ENCODE measurements at places on chromosomes 4 and X.

DNA sequence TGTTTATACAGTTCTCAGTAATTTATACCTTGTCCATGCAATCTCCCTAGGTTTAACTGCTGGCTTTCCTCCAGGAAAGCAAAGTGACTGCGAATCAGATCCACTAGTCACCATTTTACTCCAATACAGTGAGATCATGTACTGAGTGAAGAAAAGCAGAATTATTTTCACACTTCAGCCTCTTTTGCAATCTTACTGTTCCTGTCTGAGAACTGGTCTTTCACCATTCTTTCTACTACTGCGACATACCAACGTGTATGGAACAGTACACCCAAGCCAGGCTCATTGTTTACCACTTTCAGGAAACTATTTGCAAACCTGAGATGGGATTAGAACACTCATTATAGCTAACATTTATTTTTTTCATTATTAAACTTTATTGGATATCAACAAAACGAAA is 8.0 kb upstream of the MSL3 start:
- DNase-seq: peak; percentile 19

DNA sequence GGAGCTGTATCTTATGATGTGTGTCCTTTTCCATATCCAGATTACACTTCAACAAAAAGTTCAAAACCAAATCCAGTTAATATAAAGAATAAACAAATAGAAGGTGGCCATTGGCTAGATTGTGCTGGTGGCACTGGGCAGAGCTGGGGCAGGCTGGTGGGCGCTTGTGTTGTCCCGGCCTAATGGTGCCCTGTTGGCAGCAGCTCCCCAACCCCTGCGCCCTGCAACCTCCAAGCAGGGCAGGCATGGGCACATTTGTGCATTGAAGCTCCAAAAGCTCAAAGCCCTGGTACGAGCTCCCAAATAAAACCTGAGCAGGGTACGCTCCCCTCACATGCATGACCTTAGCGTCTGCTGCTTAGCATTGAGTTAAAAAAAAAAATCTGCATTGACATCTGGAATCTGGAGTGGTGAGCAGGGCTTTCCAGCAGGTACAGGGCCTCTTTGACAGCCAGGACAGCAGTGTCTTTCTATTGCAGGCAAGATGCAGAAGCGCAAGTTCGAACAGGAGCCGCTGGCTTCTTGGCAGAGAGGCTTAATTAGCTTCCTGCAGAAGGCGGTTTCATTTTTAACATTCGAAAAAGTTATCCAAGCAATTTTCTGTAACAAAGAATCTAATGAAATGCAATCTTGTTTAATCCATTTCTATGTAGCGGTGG is 25.9 kb upstream of the NYX start:
- no peak for DNase-seq

DNA sequence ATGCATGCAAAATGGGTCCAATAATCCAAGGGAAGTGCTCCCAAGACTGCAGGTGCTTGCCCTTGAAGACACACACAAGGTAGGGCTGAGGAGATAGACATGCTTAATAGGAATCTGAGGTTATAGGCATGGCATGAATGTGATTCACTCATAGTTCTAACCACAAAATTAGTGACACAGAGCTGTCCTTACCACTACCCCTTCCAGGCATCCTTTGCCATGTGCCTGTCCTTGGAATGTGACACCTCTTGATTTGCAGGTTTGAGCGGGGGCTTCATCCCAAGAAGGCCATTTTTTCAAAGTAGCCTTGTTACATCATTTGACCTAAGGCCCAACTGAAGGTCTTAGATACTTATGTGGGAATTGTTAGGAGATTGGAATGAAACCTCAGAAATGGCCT is 112.5 kb downstream of the CCNG2 start:
- DNase-seq: peak; percentile 97

GRCh38 chrX:72247206-72247942 is 8.5 kb upstream of the ERCC6L start:
- DNase-seq: no peak

DNA sequence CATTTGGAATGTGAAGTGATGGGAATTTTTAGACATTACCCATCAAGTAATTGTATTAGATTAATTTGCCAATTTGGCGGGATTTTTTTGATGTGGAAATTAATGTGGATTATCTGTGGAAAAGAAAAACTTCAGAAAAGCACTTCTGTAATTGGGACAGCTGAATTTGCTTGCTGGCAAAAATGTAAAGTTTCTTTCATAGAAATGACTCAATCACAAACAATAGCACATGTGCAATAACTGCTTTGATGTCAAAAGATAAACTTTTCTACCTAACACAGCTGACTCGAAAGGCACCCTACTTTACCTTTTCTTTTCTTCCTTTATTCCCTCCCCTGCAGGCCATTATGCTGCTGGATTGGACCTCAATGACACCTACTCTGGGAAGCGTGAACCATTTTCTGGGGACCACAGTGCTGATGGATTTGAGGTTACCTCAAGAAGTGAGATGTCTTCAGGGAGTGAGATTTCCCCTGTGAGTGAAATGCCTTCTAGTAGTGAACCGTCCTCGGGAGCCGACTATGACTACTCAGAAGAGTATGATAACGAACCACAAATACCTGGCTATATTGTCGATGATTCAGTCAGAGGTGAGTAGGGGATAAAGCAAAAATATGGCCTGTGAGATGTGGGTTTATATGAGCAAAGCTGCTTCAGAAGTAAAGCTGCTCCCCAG is 1.4 kb downstream of the AREG start:
- peak; percentile 81 for DNase-seq

DNA sequence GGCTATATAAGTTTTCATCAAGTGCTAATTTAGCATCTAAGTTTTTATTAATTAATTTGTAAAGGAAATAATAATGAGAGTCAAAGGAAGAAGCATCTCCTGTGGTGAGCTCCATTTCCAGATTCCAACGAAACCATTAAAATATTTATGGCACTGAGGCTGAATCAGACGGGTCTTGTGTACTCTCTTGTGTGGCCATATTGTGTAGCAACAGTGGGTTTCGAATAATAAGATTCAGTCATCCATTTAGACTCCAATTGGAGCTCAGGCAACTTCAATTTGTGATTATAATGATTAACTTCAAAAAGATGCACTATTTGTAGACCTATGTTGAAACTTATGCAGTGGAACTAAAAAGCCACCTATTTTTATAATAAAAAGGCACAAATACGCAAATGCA is 82.4 kb downstream of the SNCA start:
- DNase-seq: no peak

DNA sequence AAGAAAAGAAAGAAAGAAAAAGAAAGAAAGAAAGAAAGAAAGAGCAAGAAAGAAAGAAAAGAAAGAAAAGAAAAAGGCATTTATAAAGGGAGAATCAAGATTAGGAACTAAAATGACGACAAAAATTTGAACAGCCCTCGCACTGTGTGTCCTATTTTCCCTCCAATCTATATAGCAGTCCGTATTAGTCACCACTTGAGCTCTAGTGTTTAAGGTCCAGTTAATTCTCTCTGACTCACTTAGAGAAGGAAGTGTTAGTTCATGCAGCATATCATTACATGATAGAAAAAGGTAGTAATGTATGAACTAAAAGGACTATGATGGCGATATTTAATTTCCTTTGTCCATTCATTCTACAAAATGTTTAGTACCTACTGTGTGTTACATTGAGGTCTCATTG is 122.7 kb downstream of the CBLL2 start:
- DNase-seq: no peak

DNA sequence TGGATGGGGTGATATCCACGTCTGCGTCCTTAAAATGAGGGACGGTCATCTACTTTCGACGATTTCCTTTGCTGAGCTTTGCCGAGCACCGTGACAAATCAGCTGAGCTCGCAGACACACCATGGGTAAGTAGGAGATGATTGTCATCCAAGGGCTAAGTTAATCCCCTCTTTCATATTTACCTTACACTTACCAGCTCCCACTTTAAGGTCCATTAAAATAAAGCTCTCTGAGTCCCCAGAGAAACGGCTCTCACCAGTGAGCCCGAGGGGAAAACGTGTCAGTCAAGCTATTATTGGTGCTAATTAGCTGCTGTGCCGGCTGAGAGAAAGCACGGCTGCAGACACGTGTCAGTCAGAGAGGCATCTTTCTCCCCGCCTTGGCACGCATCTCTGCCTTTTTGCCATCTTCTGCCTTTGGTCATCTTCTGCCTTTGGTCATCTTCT is 72.2 kb downstream of the CRLF2 start:
- no peak for DNase-seq

- DNase-seq: no peak
These were observed 504.6 kb downstream of the IQCM start for GRCh38 chr4:149311076-149311475.

DNA sequence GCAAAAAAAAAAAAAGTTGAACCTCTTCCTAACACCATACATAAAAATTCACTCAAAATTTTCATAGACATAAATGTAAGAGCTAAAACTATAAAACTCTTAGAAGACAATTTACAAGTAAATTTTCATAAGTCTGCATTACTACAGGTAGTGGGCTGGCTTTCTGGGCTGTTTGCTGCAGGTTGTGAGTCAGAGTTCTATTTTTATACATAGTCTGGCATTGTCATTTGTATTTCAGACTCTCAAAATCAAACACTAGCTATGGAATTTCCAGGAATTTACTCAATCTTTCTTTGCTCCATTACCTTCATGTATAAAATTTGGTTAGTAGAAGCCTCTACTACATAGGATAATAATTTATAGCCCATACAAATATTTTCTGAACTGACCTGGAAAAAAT is 227.2 kb downstream of the COX18 start:
- DNase-seq: no peak

- DNase-seq: peak; percentile 37
These were observed 315.6 kb upstream of the SMIM31 start for GRCh38 chr4:164438321-164438720.

DNA sequence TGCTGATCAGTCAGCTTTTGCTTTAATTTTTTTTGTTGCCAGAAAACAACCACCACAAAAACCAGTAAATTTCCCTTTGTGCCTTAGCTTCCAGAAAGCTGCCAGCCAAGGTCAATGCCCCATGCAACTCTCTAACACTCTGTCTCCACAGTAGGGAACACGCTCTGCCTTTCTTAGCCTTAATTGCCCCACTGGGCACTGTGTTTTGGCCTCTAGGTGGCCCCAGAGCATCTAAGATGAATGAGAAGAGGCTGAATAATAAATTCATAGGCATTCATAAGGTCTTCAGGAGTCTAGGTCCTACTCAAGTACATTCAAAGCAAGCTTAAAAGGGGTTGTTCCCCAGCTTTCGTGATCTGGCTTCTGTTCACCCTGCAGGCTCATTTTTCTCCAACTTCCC is 57.7 kb upstream of the PASD1 start:
- DNase-seq: no peak

DNA sequence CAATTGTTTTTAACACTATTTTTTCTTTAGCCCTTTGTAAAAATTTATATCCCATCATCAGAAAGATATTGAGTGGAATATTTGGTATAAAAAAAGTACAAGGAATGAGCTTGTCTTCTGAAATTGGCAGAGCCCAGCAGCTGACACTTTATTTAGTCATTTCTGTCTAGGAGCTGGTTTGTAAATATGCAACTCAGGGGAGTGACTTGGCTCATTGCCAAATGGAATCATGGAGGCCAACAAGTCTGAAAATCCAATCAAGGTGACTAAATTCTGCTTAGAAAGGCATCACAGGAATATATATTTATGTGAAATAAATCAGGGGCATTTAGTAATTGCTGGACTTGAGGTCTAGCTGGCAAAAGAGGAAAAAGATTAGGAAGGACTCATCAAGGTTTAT is 74.4 kb downstream of the OTC start:
- no peak for DNase-seq

- DNase-seq: no peak
These were observed 223.1 kb downstream of the ANK2 start for GRCh38 chr4:113272523-113272922.

DNA sequence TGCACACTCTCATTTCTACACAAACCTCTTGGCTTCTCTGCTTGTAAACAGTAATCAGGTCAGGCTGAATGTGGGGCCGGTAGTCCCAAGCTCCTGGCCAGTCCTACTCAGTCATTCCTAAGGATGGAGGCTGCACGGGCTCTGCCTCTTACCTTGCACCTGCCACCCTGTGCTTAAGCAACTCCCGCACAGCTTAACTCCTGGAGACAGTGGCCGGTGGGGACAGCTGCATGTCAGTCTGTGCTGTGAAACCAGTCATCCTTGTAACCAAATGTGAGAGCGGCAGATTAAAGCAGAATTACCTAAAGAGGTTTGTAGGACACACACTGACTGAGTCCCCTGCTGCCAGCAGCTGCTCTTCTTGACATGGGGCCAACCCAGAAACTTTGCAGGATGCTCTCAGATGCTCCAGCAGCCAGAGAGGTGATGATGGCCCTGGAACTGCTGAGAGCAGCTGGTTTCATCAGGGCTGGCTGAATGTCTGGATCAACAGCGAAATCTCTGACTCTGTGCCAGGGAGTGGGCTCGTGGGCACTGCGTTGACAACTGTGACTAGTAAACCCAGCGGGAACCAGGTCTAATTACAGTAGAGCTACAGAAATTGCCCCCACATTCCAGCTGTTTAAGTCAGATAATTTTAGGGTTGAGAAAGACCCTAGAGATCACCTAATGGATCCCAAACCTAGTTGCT is 123.7 kb downstream of the ANAPC4 start:
- no peak for DNase-seq

DNA sequence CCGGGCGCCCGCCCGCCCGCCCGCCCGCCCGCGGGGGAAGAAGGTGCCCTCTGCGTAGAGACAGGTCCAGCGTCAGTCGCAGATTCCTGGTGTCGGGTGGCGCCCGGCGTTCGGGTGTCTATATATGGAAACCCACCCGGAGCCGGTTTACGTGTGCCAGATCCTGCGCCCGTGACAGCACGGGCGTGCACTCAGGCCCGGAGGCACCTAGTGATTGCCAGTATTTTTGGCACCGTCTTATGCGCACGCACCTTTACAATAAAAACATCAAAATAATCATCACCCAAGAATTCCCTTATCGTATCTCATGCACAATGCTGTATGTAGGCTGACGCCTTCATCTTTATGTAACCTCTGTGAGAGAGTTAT is 519 bp downstream of the SLC25A4 start:
- DNase-seq: peak; percentile 58

DNA sequence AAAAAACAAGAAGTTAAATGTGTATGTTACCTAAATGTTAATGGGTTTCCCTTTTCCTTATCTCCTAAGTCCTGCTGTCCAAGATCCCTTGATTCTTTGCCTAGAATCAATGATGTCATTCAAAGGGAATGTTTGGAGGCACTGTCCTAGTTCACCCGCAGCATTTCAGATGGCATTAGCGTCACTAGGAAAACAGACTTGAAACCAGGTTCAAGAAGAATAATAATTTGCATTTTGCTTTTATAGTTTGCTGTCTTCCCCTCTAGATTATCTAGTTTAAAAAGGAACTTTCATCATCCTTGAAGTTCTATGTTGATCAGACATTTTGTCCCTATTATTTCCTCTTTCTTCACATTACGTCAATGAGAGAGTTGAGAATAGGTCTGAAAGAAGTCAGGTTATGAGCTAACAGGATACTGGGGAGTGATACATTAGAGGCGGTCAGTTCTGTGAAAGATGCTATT is 234.1 kb upstream of the PGRMC2 start:
- peak; percentile 92 for DNase-seq
